Chondrocyte (in vitro differentiated cells): ENCODE measurements at places on chromosomes 6 and 20. TPM values are rescaled to one million over a fixed set of nuclear protein-coding genes. Genes with fewer than 3 reads are reported as not detected.

DNA sequence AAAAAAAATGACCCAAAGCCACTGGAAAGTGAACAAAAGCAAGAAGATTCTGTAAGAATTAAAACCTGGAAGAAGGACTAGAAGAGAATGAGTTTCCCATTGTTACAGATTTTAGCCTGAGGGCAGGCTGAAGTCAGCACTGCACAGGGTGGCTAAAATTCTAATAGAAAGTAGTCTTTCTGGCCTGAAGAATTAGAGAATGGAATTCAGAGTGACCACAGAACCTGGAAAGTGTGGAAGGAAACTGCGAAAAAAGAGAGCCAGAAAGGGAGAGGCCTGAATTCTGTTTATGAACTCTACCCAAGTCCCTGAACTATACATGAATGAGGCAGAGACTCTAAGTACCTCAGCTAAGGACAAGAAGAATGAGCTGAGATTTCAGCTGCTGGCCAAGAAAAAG is 38.9 kb upstream of the FILIP1 start:
- DNase-seq: no peak

DNA sequence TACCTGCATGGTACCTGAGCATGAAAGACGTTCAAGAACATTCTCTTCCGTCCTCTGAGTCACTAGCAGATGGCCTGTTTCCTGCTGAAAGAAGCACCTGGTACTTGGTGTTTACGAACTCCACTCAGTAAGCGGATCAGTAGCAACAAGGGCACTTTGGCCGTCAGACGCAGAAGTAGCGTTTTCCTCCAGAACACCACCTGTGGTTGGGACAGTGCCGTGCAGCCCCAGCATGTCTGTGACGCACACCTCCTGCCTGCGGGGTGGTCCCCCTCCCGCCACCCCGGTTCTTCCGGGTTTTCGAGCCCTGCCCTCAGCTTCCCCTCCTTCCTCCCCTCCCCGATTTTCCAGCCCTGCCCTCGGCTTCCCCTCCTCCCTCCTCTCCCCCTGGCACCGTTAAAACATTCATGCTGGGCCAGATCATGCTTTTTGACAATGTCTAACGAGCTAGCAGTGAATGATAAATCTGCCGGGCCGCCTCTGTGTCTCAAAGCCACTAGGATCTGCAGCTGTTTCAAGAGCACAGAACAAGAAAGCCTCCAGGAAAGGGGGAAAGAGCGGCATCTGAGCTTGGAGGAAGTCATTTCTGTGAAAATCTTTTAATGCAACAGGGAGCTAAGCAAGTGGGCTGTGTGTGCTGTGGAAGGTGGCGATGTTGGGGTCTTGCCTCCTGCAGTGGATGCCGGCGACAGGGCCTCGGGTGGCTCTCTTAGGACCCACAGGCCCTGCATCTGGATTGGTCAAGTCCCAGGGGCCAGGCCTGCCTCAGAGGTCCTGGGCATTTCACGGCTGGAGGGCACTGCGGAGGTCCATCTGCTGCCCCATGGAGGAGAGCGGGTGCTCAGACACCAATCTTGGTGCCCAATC is 207.9 kb downstream of the ERMARD start:
- DNase-seq: peak; percentile 75

GRCh38 chr20:20452254-20452676 is 84.4 kb downstream of the INSM1 start:
- no peak for DNase-seq

GRCh38 chr6:168095171-168095691 is 16.2 kb upstream of the FRMD1 start:
- peak; percentile 82 for DNase-seq

DNA sequence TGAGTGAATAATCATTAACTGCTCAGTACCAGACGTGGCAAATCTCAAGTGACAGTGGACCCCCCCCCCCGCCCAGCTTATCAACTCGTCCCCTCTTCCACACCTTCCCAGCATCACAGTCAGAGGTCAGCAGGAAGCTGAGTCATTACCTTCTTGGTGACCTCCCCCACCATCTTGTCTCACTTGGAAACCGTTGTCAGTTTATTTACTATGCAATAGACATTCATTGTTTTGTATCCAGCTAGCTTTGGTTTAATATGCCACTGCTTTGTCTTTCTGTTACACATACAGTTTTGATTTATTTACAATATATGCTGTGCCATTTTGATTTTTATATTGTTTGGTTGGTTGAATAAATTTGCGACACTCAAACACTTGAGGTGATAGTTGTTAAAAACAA is 158.1 kb downstream of the QKI start:
- no peak for DNase-seq

DNA sequence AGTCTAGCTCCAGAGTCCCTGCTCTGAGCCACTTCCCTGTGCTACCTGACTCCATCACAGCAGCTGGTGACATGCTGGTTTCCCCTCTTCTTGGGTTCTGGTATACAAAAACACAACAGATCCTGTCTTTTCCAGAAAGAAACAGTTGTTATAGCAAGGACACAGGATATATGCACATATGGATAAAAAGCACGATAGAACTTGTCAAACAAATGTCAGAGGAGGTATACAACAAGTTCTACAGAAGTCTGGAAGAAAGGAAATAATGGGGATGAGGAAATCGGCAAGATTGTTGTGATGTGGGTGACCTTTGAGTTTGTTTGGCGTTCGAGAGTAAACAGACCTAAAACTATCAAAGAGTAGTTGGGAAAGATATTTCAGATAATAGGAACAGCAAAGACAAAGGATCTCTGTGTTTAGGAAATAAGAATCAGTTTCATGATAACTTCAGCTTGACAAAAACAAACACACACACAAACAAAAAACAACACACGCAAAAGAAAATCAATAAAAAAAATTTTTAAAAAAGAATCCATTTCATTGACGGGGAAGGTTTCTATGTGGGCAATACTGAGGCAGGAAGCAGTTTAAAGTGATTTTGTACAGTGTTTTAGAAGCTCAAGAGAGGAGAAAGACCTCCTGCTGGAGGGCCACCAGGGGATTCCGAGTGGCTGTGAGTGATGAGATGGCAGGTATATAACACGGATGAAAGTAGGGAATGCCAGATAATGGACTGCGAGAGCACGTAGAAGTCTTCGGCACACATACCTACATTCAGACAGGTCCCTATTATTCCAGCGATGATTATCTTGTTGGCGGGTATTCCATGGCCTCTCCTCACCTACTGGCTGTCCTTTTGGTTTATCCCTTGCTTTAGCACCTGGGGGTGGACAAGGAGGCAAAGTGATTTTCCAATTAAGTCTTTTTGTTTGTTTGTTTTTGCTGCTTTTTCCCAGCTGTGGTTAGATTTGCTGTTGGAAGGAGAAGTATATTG is 174.9 kb downstream of the HS3ST5 start:
- DNase-seq: no peak

DNA sequence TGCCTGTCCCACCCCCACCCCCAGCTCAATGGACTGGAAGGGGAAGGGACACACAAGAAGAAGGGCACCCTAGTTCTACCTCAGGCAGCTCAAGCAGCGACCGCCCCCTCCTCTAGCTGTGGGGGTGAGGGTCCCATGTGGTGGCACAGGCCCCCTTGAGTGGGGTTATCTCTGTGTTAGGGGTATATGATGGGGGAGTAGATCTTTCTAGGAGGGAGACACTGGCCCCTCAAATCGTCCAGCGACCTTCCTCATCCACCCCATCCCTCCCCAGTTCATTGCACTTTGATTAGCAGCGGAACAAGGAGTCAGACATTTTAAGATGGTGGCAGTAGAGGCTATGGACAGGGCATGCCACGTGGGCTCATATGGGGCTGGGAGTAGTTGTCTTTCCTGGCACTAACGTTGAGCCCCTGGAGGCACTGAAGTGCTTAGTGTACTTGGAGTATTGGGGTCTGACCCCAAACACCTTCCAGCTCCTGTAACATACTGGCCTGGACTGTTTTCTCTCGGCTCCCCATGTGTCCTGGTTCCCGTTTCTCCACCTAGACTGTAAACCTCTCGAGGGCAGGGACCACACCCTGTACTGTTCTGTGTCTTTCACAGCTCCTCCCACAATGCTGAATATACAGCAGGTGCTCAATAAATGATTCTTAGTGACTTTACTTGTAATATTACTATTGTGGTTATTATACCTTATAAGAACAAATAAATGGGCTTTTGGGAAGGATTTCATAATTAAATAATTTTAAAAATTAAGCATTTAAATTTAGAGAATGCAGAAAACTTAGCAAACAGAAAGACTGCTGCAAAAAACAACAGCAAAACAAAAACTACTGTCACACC is 8.4 kb downstream of the CDKN1A start:
- DNase-seq: no peak

GRCh38 chr6:26021350-26022131 is 58.9 kb downstream of the TRIM38 start:
- DNase-seq: no peak

DNA sequence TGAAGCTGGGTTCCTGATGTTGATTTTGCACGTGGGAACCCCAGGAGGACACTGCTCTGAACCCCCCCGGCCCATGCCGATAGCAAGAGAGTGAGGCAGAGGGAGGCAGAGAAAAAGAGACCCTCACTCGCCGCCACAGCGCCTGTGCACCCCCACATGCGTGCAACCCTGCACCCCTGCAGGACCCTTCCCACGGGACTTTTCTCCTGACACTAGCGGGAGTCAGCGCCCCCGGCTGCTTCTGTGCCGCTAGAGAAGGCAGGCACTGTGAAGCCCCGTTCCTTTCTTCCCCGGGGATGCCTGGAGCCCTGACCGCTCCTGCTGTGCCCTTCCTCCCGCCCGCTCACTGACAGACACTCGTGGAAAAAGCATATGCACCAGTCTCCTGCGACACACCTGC is 67.4 kb downstream of the GMPR start:
- no peak for DNase-seq

GRCh38 chr20:62303340-62304226 is 786 bp downstream of the ADRM1 start:
- no peak for DNase-seq

DNA sequence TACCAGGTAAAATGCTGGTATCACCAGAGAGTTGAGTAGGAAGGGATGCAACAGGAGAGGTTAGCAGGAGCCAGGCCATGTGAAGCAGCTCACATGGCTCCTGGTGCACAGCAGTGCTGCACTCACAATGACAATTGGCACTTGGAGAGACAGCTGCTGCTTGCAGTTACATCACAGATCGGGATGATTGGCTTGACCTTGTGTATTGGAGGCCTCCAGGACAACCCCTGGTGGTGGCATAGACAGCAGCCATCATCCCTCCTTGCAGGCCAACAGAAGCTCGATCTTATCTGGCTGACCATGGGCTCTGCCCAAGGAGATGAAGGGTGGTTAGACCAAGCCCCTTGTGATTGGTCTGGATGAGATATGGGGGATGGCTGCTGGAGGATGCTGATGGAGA is 73.0 kb downstream of the EYA2 start:
- no peak for DNase-seq

DNA sequence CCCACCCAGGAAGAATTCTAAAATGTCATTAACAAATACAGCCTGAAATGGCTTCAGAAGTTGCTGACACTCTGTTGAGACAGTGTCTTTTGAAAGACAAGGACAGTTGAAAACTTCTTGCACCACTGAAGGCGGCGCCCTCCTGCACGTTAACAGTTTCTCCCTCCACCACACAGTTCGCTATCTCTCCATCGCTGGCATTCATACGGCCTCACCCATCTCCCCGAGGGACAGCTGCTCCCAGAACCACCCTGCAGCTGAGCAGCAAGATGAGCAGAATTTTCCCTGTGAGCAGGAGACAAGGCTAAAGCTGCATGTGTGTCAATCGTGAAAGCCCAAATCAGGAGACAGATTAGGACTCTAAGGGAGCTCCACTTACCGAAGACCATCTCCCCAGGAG is 113.3 kb downstream of the LY86 start:
- no peak for DNase-seq

DNA sequence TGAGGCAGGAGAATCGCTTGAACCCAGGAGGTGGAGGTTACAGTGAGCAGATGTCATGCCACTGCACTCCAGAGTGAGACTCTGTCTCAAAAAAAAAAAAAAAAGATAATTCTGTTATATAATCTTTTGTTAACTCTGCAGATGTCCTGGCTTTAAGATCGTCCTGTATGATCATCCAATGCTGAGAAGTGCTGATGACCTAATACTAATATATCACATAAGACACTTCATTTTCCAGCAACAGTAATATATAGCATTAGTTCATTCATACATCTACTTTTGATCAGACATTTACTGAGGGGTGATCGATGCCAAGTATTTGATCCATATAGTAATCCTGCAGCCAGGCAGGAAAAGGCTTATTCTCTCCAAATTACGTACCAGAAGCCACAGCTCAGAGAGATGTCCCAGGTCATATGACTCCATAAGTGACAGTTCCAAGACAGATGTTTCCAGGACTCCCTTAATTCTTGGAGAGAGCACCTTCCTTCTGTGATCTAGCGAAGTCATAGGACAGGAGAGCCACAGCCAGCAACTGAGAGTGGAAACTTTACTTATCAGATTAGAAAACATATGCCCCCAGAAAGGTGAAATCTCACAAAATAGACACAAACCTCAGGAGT is 60.7 kb downstream of the SHLD1 start:
- DNase-seq: no peak

DNA sequence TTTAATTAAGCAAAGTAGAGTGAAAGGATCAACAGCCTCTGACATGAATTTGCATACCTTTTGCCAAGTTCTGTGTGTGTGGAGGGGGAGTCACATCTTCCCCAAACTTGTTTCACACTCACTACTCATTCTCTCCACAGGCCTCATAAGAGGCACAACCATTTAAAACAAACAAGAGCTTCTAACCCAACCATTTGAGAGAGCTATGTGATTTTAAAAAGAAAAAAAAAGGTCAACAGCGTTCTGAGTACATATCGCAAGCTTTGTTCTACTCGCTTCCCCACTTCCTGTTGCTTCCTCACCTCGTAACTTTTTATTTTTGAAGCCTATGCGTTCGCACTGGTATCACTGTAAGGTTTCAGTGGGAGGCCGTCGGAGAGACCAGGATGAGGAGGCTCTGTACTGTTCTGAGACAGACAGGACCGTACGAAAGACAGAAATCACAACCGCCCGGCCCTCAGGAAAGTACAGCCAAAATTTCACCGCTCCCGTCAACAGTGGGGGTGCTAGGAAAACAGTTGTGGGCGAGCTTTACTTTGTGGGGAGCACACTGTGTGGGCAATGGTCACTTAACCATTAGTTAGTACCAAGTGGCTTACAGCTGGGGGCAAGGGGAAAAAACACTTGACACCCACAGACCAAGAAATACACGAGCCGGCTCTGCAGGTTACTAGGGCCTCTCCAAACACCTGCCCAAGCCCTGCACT is 61.3 kb downstream of the TRERF1 start:
- DNase-seq: no peak

DNA sequence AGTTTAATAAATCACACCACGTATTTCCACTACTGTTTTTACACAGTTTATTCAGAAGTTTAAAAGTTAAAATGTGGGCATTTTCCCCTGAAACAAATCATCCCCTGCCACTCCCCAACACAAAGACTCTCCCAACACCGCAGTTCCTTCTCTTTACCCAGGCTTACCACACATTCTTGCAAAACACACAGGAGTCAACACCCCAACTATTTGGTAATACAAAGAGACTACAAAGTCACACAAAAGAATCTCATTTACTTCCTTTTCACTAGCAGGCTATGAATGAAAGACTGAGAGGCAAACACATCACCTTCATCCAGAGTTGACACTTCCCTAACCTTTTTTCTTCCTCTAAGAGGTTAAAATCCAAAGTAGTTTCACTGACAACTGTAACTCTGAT is 51.1 kb downstream of the KCTD20 start:
- no peak for DNase-seq

GRCh38 chr20:32386091-32386490 is 28.0 kb downstream of the ASXL1 start:
- DNase-seq: no peak

The ASIP gene
- not detected in 3 replicates for total RNA-seq

The ACTL10 gene
- total RNA-seq: 0.60 to 2.5 TPM (median 2.3 TPM) in 3 replicates

The COL11A2 gene
- 2.8 to 10.0 TPM (median 10.0 TPM) in 3 replicates for total RNA-seq

The UNC5CL gene
- 0.25 to 0.36 TPM in 2 of 3 replicates, not detected in the other for total RNA-seq

The TRIM15 gene
- total RNA-seq: not detected in 3 replicates

The EDN3 gene
- 0.55 to 0.59 TPM in 2 of 3 replicates, not detected in the other for total RNA-seq

The MCCD1 gene
- total RNA-seq: not detected in 3 replicates
